GM13977 (cell line): ENCODE measurements at places on chromosomes 4 and X.

- DNase-seq, result no peak
These were observed 795.4 kb upstream of the MAGEB2 start for GRCh38 chrX:29419774-29420553.

DNA sequence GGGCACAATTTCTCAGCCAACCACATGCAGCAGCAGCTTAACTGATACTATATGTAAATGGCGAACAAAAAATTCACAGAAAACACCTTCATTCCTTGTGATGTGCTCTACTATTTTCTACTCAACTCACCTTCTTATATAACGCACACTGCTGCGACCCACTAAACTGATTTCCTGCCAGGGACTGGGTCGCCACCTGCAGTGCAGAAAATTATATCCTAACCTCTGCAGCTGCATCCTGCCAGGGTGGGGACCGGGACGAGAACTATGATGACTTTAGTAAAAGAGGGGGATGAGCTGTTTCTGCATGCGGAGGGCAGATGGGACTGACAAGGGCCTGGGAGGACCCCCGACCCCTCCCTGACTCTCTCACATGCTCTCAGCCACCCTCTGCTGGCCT, 27.4 kb downstream of the ABLIM2 start:
- DNase-seq, result no peak

GRCh38 chrX:110081740-110082139, 78.8 kb downstream of the TMEM164 start:
- DNase-seq, result no peak

GRCh38 chr4:163966612-163967011, 472.1 kb downstream of the TMA16 start:
- no peak for DNase-seq

DNA sequence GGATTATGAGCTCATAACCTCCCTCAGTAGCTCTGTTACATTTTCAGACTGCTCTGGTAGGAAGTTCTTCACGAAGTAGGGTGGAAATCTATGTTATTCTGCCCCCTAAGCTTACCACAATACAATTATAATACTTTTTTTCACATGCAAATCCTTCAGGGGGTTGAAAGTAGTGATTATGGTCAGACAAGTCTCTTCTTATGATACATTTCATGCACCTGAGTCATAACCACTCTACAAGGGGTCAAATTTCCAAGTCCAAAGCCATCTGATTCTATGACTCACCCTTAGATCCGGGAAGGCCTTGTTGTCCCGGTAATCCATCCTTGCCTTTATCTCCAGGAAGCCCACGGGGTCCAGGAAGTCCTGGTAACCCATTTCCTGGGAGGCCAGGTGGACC, 95.2 kb downstream of the ATG4A start:
- DNase-seq, result no peak

DNA sequence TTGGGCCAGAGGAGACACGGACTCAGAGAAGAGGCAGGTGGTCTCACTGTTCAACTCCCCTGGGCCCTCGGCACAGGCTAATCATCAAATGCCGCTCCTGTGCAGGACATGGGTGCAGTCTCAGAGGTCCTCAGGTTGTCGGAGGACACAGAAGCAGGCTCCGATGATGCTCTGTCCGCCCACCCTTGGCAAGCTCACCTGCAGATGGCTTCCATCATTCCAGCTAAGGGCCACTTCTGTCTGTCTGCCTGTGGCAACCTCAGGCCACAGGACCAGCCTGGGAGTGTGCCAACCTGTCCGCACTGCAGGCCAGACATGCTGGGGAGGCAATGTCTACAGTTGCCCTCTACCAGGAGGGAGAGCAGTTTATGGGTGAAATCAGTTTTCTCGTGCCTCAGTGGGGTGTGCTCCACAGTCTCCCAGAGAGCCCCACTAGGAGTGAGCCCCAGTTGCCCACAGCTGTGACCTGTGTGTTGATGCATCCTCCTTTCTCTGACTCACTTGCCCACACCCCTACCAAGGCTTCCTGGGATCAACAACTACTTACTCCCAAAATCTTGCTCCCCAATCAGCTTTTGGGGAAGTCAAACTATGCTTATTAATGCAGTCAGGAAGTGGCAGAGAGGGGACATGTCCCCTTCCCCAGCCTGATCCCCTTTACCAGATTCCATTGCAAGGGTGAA, 55.9 kb downstream of the HTRA3 start:
- DNase-seq, result no peak

DNA sequence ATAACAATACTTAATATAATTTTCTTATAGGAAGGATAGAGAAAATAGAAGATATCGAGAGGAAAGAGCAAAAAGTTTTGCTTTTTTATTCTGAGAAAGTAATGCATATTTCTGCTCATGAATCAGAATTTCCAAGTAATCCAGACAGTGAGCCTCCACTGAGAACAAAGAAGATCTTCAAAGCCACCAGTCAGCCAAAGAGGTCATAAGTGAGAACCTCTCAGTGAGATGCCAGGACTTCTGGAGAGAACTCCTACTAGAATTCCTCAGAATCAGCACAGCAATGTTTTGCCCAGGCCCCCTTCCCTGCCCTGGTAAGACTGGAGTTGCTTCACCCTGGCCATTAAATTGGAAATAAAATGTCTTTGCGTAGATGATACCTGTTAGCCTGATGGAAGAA, 254.4 kb upstream of the FAT4 start:
- no peak for DNase-seq

DNA sequence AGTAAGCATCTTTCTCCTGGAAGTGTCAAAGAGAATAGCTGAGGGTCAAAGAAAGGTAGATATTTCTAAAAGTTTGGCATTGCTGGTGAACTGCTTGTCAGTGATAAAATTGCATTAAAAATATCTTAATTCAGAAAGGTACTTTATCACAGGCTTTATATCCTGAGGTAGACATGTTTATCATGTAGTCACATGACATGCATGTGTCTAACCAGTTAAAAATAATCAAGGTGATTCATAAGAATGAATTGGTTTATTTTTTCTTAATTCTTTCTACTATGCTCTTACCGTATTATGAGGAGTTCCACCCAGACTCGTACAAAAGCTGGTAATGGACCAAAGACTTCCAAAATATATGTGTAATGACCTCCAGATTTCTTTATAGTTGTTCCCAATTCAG, 6.1 kb downstream of the SLC7A11 start:
- no peak for DNase-seq

DNA sequence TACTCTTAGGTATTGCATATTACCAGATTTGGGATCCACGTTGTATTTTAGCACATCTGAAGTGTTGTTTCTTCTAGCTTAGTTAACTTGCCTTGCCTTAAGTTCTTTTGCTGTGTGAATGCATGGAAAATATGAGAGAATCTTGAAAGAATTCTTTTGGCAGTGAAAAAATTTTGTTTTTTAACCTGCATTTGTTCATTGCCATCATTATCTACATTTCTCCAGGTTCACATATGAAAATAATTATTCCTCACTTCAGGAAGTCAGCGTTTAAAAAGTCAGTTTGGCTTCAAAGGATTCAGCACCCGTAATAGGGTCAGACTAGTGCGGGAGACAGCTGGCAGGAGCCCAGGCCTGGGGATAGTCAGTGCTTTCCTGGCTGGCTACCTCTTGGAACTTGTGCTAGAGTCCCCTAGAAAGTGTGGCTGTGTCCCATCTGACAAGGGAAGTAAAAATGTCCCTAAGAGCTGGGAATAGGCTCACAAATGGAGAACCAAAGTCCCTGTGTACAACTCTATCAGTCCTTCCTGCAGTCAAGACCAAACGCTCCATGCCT, 251.9 kb upstream of the KLF3 start:
- DNase-seq, result no peak

DNA sequence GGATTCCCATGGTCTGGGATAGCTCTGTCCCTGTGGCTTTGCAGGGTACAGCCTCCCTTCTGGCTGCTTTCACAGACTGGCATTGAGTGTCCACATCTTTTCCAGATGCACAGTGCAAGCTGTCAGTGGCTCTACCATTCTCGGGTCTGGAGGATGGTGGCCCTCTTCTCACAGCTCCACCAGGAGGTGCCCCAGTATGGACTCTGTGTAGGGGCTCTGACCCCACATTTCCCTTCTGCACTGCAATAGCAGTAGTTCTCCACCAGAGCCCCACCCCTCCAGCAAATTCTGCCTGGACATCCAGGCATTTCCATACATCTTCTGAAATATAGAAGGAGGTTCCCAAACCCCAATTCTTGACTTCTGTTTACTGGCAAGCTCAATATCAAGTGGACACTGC, 50.2 kb upstream of the GRID2 start:
- DNase-seq, result no peak

DNA sequence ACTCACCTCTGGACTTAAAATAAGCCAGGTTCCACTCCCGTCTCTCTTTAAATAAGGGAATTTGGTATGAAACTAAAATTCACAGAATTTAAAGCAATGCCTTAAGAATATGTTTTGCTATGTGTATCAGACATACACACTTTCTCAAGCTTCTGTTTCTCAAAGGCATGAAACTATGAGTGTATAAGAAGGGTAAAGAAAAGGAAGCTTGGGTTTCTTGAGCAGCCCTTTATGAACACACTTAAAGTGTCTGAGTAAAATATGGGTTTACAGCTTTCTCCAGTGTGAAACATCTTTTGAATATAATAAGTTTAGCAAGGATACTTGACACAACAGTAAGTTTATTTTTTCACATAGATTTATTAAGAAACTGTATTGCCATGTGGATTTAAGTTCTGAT, 370.5 kb downstream of the TMA16 start:
- no peak for DNase-seq

DNA sequence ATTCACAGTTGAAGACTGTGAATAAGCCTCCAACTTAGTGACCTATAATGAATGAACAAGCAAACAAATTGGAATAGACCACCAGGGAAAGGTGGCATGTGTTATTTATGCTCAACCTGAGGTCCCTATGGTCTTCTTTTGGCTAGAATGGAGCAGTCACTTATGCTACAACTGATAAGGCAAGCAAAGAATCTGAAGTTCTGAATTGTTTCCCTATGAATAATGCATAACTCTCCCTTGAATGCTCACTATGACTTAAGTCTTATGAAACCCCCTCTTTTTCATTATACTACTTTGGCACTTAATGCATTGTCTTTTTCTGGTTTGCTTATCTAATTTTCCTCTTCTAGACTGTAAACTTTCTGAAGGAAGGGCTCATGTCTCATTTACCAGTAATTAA, 2.6 kb downstream of the GIMD1 start:
- DNase-seq, result no peak
